Stimulated activated CD4-positive, alpha-beta T cell treated with anti-CD3 and anti-CD28 coated beads, TNF-alpha, amount 100 ng/mL, for 4 hours (primary cell): ENCODE measurements at places on chromosomes 4 and X.

- DNase-seq = no peak
Observed at GRCh38 chrX:118459494-118459893, 36.1 kb upstream of the DOCK11 start.

DNA sequence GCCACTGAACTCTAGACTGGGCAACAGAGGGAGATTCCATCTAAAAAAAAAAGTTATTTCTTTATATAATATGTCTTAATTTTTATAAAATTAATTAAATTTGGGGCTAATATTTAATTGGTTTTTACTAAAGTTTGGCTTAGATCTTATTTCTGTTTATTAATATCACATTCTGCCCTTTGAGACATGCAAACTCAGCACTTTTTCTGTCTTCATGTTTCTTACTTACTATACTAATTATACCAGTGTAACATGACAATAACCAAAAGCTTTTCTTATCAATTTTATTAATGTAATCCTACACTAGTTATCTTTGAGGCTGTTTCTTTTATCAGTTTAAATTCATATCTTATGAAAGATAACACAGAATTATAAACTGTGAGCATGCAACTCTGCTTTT lies 475.9 kb upstream of the GRID2 start:
- no peak for DNase-seq

- no peak for DNase-seq
Observed at GRCh38 chr4:73869130-73870055, at the start of gene CXCL1. TSS of gene CXCL1 (plus strand) at chr4:73869393. CDS start at chr4:73869471, 78 bp downstream.

- no peak for DNase-seq
Observed at GRCh38 chr4:186144946-186145569, 40.6 kb downstream of the FAM149A start.

DNA sequence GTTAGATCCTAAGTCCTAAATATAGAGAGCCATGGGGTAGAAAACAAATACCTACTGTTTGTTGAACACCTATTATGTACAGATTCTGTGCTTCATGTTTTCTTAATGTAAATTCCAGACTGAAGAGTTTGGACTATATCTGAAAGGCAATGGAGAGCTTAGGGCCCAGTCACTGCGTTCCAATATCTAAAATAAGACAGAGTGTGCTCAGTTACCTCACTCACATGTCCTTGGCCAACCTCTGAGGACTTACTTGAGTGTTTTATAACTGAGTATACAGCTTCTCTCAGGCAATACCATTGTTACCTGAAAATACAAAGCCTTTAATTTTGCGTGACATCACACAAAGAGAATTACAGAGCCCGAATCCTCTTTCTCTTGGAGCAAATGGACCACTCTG lies 53.2 kb downstream of the GRIA3 start:
- no peak for DNase-seq

DNA sequence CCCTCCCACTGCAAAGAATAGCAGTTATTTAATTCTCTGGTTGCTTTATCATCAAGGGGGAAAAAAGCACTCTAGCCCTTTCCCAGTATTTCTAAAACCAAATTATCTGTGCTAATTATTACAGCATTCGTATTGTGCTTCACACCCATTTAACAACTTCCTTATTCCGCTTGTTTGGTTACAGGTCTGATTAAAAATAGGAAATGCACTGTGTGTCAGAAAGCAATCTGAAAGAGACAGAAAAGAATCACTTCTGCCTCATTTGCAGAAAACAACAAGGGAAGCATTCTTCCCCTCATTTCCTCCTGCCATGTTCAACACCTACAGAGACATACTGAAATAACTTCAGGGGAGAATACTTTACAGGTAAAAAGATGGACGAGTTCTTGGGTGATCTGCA lies 114.9 kb upstream of the MAP3K15 start:
- DNase-seq = no peak

DNA sequence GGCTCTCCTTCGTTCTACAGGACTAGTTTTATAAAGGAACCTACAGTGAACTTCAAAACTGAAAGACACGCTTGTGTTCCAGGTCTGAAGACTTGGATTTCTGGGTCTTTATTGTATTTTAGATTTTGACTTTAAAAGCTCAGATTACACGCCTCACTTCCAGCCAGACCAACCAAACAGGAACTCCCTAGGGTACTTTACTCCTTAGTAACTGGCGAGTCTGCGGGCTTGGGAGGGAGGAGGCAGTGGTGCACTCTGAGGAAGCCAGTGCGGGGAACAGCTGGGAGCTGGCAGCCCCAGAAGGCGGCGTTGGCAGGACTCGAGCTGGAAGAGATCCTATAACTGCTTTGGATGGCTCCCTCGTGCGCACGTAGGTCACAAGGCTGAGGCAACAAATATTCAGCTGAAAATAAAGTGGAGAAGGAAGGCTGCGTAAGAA lies 391 bp upstream of the PHKA1 start:
- DNase-seq = no peak

GRCh38 chr4:126470862-126471261 lies 1156.1 kb downstream of the FAT4 start:
- no peak for DNase-seq

GRCh38 chr4:145545031-145545430 lies 63.4 kb downstream of the SMAD1 start:
- DNase-seq = no peak

DNA sequence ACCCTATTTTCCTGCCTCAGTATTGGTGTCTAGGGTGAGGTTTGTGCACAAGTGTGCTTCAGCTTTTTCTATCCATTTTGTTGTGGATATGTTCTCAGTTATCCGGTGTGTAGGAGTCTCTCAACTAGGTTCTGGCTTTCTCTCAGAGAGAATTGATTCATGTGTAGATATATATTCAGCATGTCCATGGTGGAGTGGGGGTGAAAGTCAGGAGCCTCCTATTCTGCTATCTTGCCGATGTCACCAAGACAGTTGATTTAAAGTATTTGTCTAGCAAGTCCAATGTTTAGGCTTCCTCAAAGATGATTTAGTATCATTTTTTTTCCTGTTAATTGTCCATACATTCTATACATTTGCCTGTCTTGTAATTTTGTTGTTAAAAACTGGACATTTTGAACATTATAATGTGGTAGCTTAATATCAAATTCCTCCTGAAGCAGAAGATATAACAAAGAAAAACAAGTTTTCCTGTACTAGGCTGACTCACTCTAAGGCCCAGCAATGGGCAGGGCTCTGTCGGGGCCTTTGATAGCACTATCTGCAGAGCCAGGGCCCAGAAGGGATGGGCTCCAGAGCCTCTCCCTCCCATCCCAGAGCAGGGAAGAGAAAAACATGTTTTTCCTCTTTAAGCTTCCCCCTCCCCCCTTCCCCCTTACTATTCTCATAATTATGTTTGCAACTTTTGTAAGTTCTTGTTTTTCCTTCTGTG lies 37.6 kb downstream of the GLUD2 start:
- no peak for DNase-seq

DNA sequence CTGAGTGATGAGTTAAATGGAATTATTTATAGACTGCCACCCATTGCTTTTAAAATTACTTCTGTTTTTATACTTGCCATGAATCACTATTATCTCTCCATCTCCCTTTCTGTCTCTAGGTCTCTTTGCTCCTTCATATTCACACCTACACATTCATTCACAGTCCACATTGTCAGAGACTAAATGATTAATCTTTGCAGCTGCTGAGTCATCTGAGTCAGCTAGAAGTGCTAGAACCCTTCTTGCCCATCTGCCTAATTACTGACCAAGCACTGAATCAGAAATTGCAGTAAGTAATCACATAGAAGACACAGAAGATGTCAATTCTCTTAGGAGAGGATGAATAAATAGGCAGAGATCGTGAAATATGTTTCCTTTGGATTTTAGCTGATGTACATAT lies 31.6 kb upstream of the RPS6KA6 start:
- DNase-seq = no peak

DNA sequence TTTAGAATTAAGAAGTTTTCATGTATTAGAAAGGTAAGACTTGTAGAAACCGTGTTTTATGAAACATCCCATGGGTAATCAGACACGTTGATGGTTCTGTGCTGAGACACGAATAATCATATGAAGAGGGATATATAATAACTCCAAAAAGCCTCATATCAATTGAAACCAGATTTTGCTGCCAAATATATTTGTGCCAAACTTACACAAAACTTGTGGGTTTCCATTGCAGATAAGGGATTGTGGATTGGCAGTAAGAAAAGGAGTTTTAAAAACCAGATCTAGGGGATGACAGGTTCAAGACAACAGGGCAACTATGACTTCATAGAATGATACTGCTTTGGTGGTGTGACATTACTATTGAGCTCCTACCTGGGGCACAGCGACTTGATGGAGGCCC lies 616.1 kb downstream of the BCOR start:
- no peak for DNase-seq

DNA sequence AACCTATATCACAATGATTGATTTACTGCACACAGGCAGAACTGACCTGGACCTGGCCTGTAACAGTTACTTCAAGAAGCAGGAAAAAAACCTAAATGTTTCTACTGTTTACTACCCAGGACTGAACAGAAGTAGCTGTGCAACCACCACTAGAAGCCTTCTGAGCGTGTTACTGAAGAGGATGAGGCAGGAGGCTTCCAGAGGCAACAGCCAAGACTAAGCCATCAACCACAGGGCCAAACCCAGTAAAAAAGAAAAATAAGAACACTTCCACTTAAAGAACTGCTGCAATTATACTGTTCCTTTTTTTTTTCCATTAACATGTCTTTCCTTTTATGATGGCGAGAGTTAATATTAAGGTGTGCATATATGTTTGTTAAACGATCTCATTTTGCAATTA lies 29.4 kb upstream of the TTC29 start:
- no peak for DNase-seq

GRCh38 chr4:133149932-133150471 lies 908 bp downstream of the PCDH10 start:
- no peak for DNase-seq

- DNase-seq = no peak
Observed at GRCh38 chr4:14827111-14827510, 175.2 kb upstream of the CPEB2 start.

DNA sequence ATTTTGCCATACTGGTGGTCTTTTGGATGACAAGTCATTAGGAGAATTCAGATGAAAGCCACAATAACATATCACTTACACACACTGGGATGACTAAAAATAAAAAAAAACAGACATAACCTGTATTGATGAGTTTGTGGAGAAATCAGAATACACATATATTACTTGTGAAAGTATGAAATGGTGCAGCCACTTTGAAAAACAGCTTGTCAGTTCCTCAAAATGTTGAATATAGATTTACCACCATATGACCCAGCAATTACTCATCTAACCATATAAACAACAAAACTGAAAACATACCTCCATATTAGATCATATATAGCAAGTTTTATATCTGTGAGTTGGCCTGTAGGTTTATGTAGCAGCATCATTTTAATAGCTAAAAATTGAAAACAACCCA lies 608.7 kb downstream of the TLL1 start:
- DNase-seq = no peak

DNA sequence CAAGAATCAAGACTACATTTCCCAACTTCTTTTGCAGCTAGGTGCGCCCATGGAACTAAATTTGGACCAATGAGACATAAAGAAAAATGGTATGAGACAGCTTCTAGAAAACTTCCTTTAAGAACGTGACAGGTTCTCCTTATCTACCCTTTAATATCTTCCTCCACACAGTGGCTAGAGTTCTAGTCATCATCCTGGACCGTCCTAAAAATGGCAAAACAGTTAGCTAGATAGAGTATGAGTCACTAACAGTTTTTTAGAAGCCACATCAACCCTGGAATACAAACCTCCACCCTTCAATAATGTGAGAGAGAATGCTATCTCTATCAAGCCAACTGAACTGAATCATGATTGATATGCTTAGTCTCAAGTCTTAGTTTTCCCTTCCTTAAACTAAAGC lies 267.9 kb upstream of the SLC7A11 start:
- no peak for DNase-seq

- DNase-seq = no peak
Observed at GRCh38 chr4:120105472-120105871, 38.8 kb upstream of the MAD2L1 start.

DNA sequence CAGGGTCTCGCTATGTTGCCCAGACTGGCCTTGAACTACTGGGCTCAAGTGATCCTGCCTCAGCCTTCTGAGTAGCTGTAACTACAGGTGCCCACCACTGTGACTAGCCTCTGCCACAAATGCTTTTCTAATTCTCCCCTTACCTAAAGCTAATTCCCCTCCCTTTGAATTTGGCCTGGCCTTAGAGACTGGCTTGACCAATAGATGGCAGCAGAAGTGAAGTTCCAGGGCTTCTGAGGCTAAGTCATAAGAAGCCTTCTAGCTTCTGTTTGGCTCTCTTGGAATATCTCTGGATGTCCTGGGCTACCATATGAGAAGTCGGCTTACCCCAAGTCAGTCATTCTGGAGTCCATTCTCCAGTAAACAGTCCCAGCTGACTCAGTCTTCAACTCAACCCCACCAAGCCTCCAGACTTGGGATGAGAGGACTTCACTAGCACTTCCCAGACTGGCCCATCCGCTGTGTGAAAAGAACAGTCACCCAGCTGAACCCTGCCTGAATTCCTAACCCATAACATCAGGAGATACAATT lies 61.0 kb downstream of the HPRT1 start:
- DNase-seq = no peak

DNA sequence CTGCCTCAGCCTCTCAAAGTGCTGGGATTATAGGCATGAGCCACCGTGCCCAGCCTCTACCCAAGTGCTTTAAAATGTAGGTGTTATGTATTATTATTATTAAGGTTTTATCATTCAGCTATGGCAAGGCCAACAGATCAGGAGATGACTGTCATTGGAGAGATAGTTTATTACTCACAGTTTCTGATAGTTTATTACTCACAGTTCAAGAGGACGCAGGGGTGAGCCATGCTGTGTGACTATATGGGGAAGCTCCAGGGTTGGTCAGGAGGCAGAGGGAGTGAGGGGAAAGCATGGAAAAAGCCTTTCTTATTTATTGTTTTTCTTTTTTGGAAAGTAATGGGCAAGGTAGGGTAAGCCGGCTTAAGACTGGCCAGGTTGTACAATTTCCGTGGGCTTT lies 25.4 kb upstream of the ARSD start:
- no peak for DNase-seq

DNA sequence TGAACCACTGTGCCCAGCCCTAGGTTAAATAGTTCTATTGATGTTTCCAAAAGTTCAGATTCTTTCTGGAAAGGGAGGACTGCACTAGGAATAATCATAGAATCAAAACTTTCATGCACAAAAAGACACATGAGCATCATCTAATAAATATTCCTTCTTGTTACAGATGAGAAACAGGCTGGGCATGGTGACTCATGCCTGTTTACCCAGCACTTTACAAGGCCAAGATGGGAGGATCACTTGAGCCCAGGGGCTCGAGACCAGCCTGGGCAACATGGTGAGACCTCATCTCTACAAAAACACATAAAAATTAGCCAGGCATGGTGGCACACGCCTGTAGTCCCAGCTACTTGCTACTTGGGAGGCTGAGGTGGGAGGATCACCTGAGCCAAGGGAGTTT lies 27.7 kb downstream of the LARP7 start:
- DNase-seq = no peak

GRCh38 chr4:185092535-185093197 lies 50.4 kb upstream of the SLC25A4 start:
- DNase-seq = no peak

DNA sequence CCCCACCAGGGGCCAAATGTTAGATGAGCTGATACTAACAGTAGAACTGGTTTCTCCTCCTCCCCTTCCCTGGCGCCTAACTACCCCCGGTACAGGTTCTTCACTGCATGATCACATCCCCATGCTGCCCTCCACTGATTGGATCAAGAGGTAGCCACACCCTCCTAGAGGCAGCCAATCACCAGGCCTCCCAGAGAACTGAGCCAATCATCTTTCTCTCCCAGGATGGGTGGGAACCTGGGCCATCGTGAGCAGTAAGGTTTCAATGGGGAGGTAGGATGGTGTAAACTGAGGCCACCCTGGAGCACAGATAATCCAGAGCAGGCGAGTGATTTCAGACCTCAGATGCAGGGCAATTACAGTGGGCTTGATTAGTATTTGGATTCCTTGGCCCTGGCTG lies 64.2 kb downstream of the PPP2R2C start:
- DNase-seq = no peak
